Neural progenitor cell (in vitro differentiated cells): ENCODE measurements at places on chromosomes 2 and 18.

GRCh38 chr2:190829642-190830041 is 51.0 kb upstream of the GLS start:
- DNase-seq = no peak

GRCh38 chr2:143284087-143284675 is 155.0 kb downstream of the ARHGAP15 start:
- peak; percentile 75 for DNase-seq

DNA sequence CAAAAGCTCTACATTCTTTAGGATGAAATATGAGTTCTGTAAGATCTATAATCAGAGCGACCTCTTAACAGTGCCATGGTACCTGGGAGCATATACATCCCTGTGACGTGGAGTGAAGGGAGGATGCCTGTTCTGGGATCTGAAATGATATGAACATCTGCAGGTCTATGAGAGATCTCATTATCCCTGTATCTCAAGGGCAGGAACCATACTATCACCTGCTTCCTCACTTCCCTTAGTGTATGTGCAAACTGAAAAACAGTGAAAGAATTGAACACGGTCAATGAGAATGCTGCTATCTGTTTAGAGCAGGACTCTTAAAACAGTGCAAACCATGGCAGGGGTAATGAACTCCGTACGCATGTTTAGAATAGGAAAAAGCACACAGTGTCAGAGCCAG is 364.0 kb downstream of the LPIN1 start:
- DNase-seq = no peak

DNA sequence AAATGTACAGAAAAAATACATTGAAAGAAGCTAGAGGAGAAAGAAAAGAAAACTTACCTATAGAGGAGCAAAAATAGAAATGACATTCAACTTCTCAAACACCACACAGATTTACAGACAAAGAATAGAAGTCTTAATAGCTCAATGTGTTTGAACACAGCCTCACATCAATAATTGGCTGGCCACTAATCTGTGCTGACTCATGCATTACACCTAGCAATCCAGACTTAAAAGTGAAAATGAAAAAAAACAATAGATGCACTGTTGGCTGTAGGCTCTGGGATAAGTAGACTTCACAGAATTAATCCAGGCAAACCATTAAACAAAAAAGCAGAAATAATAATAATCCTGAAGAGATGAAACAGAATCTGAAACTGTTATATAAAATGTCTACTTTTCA is 961.3 kb upstream of the CELF4 start:
- no peak for DNase-seq

GRCh38 chr2:198102856-198103255 is 298.5 kb downstream of the PLCL1 start:
- DNase-seq = no peak

DNA sequence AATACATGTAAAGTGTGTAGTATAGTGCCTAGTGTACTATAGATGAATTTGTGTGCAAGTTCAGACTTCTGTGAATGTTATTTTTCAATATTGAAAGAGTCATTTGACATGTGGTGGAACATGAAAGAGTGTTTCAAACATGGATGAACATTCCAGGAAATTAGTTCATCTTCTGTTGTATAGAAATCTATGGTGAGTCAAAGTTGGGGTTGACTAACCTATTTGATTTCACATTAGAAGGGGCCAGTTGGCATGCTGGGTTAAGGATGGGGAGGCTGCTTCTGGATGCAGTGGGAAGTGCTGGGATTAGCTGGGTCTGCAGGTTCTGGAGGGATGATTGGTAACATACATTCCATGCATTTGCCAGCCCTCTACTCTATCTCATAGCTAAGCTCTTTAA is 50.6 kb downstream of the LYPD6B start:
- DNase-seq = no peak
